ENCODE measurements at places on chromosomes 2 and 18. TPM values are rescaled to one million over a fixed set of nuclear protein-coding genes. Genes with fewer than 3 reads are reported as not detected.

The PLEKHH2 gene
- total RNA-seq, result 4.3 TPM

The DSC2 gene
- not detected for total RNA-seq

The NEU4 gene
- total RNA-seq, result not detected

The FEV gene
- not detected for total RNA-seq

The NYAP2 gene
- not detected for total RNA-seq

The SERPINB13 gene
- total RNA-seq, result not detected

The MERTK gene
- total RNA-seq, result 0.39 TPM

The CHRND gene
- total RNA-seq, result not detected

The EVX2 gene
- total RNA-seq, result not detected

The GPD2 gene
- 171 TPM for total RNA-seq

The ASB18 gene
- not detected for total RNA-seq

The ADD2 gene
- 0.20 TPM for total RNA-seq

The TUBA3E gene
- not detected for total RNA-seq

The ZNF512 gene
- total RNA-seq, result 22.7 TPM

The FSHR gene
- total RNA-seq, result not detected

The HOXD12 gene
- not detected for total RNA-seq

The DLGAP1 gene
- total RNA-seq, result 1.5 TPM

The UGT1A4 gene
- total RNA-seq, result not detected

The LHCGR gene
- total RNA-seq, result not detected

Data from subcutaneous preadipocyte (primary cell).